ENCODE measurements at places on chromosomes 1 and 21.

DNA sequence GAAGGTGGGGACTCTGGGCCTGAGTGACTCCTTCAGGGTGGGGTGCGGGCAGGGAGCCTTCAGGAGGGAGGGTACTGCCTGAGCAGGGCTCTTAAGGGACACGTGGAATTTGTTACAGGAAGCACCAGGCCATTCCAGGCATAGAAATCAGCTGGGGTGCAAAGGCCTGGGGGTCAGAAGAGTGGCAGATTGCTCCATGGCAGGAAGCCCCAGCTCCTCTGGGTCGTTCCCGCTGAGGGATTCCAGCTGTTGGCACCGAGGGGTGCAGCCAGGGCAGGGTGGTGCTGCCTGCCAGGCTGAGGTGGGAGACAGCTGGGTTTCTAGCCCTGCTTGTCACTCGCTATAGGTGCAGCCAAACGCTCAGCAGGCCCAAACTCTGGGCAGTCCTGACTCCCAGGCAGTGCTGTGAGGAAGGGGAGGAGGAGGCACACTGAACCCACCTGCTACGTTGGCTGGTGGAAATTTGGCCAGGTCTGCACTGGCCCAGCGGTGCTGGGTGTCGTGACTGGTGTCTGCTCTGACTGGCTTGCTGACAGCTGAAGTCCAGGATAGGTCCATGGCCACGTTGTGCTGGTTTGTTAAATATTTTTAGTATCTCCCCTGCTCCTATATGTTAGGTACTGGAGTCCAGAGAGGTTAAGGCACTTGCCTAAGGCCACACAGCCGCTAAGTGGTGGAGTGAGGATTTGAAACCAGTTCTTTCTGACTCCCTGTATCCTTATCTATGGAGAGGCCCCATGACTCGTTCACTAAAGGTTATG, 19.3 kb downstream of the TNFRSF1B start:
- no peak for DNase-seq

- DNase-seq, result no peak
Measured at GRCh38 chr1:30664103-30664755, 59.2 kb downstream of the MATN1 start.

DNA sequence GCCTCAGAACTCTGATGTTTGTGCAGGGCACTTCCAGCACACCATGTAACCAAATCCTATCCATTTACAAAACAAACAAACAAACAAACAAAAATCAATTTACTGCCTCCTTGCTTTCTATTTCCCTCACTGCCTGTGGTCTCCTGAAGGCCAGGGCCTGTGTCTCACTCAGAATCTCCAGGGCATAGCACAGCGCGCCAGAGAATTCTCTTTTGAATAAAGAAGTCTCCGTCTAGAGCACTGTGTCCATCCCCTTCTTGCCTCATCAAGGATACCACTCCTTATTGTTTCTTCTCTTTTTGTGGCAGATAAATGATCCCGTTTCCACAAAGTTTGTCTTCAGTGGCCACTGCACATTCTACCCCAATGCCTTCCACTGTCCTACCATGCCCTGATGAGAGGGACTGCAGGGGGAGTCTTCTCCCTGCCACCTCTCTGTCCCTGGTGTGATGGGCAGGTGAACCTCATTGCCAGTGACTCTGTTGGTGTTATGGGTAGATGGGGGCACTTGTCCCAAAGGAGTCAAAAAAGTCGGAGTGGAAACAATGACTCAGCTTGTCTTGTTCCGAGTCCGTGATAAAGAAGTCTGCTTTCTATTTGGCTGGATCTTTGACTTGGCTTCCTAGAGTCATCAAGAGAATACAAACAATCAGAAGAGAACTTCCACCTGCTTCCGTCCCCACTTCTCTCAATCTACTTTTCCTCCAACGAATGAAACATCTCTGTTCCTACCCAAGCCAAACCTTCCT, 30.0 kb downstream of the XCL2 start:
- no peak for DNase-seq

DNA sequence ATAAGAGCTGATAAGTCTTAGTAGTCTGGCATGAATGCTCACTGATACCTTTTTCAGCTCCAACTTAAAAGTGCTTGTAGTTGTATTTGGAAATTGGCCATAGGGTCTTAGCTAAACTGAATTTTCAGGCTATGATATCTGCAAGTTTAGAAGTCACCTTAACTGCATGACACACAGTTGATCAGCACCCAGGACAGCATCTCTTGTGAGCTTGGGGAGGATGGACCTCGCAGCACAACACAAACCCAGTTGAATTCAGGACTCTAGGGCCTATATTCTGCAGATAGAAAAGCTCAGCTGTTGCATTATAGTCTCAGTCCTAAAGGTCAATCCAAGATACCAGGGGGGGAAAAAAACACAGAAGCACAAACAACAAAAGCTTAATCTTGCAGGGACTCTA, 394.3 kb downstream of the KCNH1 start:
- no peak for DNase-seq

- no peak for DNase-seq
Measured at GRCh38 chr1:239805851-239806772, 285.6 kb upstream of the FMN2 start.

GRCh38 chr1:156465747-156466365, 34.7 kb downstream of the MEF2D start:
- DNase-seq, result no peak

- no peak for DNase-seq
Measured at GRCh38 chr1:8217011-8217711, 100.8 kb upstream of the SLC45A1 start.

DNA sequence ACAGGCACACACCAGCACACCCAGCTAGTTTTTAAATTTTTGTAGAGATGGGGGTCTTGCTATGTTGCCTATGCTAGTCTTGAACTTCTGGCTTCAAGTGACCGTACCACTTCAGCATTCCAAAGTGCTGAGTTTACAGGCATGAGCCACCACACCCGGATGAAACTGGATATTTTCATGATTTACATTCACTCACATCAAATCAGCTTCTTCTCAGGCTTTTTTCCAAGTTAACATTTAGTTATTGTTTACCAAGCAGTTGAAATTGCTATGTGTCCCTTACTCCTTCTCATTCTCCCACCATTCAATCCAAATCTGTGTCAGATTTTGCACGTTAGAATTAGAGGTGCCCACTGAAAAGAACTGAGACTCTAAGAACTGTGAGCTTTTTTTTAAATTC, 18.4 kb downstream of the RIT1 start:
- no peak for DNase-seq

DNA sequence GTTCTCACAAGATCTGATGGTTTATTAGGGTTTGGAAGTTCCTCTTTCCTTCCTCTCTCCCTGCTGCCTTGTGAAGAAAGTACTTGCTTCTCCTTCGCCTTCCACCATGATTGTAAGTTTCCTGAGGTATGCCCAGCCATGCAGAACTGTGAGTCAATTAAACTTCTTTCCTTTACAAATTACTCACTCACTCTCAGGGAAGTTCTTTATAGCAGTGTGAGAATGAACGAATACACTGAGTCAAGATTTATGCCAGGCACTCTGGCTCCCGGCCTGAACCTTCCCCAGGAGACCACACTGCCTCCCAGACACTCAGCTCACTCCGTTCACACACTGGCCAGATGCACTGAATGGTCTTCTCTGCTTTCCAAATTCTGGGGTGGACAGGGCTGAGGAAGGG, 308.3 kb upstream of the AJAP1 start:
- DNase-seq, result no peak

DNA sequence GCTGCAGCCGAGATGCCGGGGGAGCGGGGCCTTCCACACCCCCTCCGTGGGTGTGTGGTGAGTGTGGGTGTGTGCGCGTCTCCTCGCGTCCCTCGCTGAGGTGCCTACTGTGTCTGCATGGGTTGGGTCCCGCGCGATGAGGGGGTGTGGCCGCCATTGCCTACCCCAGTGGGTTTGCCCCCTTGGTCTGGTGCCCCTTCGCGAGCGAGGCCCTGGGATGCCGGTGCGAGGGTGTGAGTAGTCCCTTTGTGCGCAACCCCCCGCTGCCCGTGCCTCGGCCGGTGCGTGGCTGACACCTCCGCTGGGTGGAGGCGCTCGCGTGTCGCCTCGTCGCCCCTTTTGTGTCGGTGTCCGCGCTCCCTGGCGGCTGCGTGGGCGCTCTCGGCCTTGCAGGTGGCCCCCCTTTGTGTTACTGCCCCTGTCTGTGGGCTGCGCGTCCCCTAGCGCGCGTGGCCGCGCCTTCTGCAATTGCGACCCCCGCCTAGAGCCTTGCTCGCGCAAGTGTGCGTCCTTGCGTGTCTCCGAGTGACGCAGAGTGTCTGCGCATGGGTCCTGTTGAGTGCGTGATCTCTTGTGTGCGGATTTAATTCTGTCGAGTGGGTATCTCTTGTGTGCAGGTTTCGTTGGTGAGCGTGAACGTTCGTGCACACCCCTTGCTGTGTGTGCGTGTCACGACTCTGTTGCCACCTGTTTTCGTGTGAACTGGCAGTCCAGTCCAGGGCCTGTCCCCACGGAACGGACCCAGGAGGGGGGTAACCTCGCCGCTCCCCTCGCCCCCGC, 553 bp downstream of the TTC3 start:
- peak; percentile 52 for DNase-seq

DNA sequence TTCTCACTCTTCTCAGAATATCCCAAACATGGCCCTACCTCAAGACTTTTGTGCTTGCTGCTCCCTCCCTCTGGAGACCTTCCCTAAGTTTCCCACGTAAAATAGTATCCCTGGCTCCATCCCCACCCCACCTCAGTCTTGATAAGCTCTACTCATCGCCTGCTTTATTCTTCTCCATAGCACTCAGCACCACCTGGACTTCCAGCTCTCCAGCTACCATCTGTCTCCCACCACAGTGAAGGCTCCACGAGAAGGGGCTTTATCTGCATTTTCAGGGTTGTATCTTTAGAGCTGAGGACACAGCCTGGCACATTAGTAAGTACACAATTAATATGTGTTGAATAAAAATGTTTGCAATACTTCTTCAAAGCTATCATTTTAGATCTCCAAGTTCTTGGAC, 37.8 kb downstream of the MAB21L3 start:
- no peak for DNase-seq

- DNase-seq, result peak; percentile 36
Measured at GRCh38 chr1:222711319-222712252, 705 bp downstream of the AIDA start.

DNA sequence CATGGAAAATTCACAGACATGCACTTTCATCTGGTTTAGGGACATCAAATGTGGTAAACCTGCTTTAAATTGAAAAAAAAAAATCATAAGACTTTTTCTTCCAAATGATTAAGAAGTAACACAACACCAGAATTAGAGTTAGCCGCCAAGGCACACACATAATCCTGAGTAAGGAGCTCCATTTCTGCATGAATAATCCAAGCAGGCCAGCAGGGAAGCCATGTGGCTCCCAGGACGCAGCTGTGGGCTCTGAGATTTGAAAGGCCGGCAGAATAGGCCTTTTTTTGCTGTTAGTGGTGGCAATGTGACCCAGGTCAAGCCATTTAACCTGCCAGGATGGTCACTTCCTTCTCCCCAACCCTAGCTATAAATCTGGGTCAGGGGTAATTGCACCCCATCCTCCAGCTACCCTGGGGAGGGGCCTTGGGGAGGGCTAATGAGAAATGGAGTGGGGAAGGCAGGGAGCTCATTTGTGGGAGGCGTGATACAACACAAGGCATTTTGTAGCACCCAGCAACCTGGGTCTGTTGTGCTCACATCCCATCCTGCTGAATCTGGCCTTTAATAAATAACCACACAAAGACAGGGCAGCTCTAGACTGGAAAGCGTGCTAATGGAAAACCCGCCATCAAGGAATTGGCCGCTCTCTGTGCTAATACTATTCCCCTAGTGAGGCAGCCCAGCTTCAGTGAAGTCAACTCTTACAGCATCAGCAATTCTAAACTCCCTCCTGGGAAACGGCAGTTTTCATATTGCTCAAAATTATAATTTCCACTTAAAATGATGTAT, 178.5 kb downstream of the RHOU start:
- no peak for DNase-seq

DNA sequence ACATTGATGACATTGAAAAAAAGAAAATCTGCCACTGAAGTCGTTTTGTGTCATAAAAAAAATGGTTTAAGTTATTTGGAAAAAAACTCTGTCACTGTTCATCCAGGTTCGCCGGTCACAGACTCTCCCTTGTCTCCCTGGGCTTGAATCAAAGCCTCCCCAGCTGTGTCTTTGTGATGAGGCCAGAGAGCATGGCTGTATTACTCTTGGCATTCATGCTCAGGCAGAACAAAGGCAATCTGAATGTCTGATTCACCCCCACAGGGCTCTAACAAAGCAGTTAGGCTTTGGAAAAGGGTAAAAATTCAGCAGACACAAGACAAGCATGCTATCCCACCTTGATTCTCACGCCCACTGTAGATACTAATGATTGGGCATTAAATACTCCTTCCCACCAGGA, 304.3 kb upstream of the PLD5 start:
- no peak for DNase-seq

GRCh38 chr1:87968197-87968955, 639.7 kb downstream of the LMO4 start:
- DNase-seq, result no peak

DNA sequence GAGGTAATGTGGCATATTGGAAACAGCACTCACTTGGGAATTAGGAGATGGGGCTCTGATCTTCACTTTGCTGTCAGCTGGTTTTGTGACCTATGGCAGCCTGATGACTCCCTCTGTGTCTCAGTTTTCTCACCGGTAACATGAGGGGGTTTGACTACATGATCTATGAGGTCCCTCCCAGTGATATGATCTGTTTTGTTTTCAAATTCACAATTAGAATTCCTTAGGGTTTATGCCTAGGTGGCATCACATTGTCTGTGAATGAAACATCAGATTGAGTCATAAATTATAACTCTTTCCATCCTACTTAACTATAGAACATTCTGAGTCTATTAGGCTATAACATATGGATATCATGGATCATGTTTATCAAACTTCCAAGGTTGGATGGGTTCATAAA, 386.6 kb downstream of the PTBP2 start:
- no peak for DNase-seq

DNA sequence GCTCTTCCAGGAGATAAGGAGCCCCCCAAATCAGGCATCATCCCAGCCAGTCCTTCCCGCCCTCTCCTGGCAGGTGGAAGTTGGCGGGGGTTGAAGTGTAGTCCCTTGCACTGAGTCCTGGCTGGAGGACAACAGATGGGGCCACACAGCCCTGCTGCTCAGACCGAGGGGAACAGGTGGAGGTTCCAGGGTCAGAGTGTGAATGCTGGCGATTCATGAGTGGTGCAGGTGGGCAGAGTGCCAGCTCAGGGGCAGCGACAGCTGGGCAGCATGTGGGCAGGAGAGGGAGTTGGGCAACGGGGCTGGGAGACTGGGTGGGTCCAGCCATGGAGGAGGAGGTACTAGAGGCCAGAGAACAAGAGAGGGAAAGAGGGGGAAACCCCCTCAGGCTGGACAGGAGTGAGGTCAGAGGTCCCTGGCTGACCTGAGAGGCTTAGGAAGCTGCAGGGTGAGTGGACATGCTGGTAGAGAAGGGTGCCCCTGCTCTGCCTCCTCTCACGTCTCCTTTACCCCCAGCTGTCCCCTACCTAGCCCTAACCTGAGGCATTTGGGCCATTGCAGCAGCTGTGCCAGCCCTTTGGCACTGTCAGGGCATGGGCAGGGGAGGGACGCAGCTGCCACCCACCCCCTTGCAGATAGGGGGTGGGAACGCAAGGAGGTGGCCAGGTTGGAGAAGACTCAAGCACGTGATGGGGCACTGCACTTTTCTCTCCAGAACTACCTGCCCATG, 11.3 kb upstream of the ADORA1 start:
- DNase-seq, result no peak

GRCh38 chr1:20699558-20699957, 18.2 kb downstream of the KIF17 start:
- no peak for DNase-seq

- no peak for DNase-seq
Measured at GRCh38 chr1:242005866-242006535, 7.1 kb upstream of the MAP1LC3C start.

GRCh38 chr1:202961220-202961880, 3.2 kb upstream of the ADIPOR1 start:
- DNase-seq, result no peak

- no peak for DNase-seq
Measured at GRCh38 chr1:30875197-30875596, 33.4 kb downstream of the SDC3 start.

Measured in activated CD8-positive, alpha-beta memory T cell treated with anti-CD3 and anti-CD28 coated beads for 1 hour (primary cell).